Mesendoderm (in vitro differentiated cells): ENCODE measurements at places on chromosomes 11 and 22.

GRCh38 chr22:46754110-46754799, 8.2 kb upstream of the TBC1D22A start:
- no peak overlapping the region for H3K4me3 ChIP-seq
- no peak overlapping the region for H3K27ac ChIP-seq
- H3K4me1 ChIP-seq, result no peaks in the 10 kb centered on the region
- H3K36me3 ChIP-seq, result no peaks in the 10 kb centered on the region
- no peaks in the 10 kb centered on the region for H3K27me3 ChIP-seq

DNA sequence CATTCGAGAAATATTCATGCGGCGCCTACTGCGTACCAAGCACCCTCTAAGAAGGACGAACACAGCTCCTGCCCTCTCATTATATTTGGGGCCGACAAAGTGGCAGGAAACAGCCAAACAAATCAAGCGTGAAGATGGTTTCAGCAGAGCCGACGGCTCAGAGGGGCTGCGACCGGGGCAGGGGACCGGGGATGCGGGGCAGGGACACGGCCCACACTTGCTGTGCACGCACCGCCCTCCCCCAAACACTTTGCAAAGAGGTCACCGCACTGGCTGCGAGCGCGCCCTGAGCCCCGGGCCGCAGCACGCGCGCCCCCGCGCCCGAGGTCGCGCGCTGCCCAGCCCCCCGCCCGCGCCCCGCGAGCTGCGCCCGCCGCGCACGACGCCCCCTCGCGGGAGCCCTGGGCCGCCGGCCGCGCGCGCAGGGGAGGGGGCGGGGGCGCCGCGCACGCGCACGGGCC, 255 bp upstream of the SYNGR1 start:
- H3K4me1 ChIP-seq, result peaks cover 12% of the 10 kb centered on the region
- H3K4me3 ChIP-seq, result peak overlapping the region; percentile 6
- no peaks in the 10 kb centered on the region for H3K36me3 ChIP-seq
- H3K27ac ChIP-seq, result no peak overlapping the region

GRCh38 chr11:57777969-57778317, 16.3 kb downstream of the CTNND1 start:
- no peaks in the 10 kb centered on the region for H3K36me3 ChIP-seq
- DNase-seq, result peak; percentile 66
- H3K4me3 ChIP-seq, result no peak overlapping the region
- no peaks in the 10 kb centered on the region for H3K27me3 ChIP-seq
- peak overlapping the region; percentile 92 for H3K27ac ChIP-seq
- H3K4me1 ChIP-seq, result peaks cover 40% of the 10 kb centered on the region

DNA sequence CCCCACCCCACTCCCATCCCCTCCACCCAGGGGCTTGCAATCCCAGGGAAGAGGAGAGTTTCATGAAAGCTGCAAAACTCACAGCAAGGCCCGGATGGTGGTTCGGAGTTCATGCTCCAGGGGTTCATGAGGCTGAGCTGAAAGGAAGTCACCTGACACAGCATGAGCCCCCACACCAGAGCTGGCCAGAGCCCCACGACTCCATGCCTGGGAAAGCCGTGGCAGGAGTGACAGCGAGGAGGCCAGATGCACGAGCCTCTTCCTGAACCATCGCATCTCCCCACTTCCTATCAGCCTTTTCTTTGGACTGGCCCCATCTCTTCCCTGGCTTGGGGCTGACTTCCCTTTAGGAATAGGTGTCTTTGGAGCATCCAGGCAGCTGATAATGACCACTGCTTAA, 105.8 kb downstream of the ABTB2 start:
- no peaks in the 10 kb centered on the region for H3K36me3 ChIP-seq
- no peak overlapping the region for H3K27ac ChIP-seq
- no peaks in the 10 kb centered on the region for H3K4me1 ChIP-seq
- DNase-seq, result no peak
- H3K4me3 ChIP-seq, result no peak overlapping the region

DNA sequence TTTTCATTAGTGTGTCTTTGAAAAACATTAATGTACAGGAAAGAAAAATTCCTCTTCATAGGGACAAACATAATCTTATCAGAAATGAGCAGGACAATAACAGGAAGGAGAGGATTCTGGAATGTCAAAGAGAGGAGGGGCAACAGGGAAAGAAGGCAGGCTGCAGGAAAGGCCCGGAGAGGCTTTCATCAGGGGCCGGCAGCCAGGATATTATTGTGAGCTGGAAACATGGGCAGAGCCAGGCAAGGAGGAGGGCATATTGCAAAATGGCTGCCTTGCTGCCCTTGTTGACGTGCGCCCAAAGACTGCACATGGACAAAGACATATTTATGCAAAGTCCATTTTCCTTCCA, 433.7 kb downstream of the ETS1 start:
- no peak overlapping the region for H3K4me3 ChIP-seq
- no peaks in the 10 kb centered on the region for H3K36me3 ChIP-seq
- H3K27me3 ChIP-seq, result no peaks in the 10 kb centered on the region
- no peaks in the 10 kb centered on the region for H3K4me1 ChIP-seq
- DNase-seq, result no peak

DNA sequence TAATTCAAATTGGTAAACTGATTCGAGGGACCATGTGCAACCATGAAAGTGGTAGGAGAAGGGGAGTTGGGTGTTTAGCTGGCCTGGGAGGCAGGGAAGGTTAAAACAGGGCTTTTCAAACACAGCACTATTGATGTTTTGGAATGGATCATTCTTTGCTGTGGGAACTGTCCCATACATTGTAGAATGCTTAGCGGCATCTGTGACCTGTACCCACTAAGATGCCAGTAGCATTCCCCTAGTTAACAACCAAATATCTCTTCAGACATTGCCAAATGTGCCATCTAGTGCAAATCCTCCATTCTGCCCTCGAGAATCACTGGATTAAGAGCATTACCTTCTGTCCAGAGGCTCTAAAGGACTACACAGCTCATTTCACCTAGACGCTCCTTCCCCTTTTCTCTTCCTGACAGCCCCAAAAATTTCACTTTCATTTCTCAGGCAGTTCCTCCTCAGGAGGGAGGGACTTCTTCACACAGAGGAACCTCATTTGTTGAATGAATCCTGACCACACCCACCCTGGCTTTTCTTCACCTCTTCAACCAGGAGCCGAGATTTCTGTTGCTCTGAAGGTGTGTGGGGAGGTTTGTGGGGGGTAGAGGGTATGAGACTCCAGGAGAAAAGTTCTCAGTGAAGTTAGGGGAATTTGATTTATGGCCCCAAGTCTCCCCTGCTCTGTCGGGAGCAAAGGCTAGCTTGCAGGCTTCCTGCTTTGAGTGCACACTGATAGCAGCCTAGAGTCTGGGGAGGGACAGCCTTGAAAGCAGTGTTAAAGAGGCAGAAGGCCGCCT, at the start of gene TRIM34:
TSS of gene TRIM34 (plus strand) at position 513 of the 791 bp plus-strand sequence. CDS start 7,331 bp downstream, outside the sequence.
- peak; percentile 51 for DNase-seq
- no peak within 1 kb of the TSS for H3K4me3 ChIP-seq
- H3K27me3 ChIP-seq, result no peaks in the 10 kb centered on the region
- H3K4me1 ChIP-seq, result no peaks in the 10 kb centered on the region
- no peak within 1 kb of the TSS for H3K27ac ChIP-seq
- H3K36me3 ChIP-seq, result no peaks in the 10 kb centered on the region

GRCh38 chr11:72396041-72396440, 38.3 kb downstream of the CLPB start:
- H3K4me3 ChIP-seq, result no peak overlapping the region
- no peak overlapping the region for H3K27ac ChIP-seq
- no peaks in the 10 kb centered on the region for H3K27me3 ChIP-seq

GRCh38 chr11:116272181-116272789, 500.5 kb downstream of the BUD13 start:
- no peaks in the 10 kb centered on the region for H3K36me3 ChIP-seq
- H3K27me3 ChIP-seq, result no peaks in the 10 kb centered on the region
- DNase-seq, result peak; percentile 36
- no peak overlapping the region for H3K4me3 ChIP-seq

DNA sequence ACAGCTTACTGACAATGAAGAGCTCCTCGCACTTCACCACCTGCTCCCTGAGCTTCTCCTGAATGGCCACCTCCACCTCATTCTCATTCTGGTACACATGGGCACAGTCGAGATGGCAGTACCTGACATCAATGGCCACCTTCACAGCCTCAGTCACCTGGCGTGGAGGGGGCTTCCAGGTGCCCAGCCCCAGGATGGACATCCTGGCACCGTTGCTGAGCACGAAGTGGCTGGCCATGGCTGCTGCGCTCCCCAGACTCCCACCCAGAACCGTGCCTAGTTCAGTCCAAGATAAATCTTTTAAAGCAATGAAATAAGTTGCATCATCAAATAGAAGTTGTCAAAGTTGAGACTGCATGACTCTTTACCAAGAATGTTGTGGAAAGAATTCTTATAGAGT, 128.1 kb upstream of the SOX6 start:
- no peaks in the 10 kb centered on the region for H3K4me1 ChIP-seq
- no peak overlapping the region for H3K27ac ChIP-seq
- H3K4me3 ChIP-seq, result no peak overlapping the region
- no peaks in the 10 kb centered on the region for H3K27me3 ChIP-seq
- H3K36me3 ChIP-seq, result no peaks in the 10 kb centered on the region

DNA sequence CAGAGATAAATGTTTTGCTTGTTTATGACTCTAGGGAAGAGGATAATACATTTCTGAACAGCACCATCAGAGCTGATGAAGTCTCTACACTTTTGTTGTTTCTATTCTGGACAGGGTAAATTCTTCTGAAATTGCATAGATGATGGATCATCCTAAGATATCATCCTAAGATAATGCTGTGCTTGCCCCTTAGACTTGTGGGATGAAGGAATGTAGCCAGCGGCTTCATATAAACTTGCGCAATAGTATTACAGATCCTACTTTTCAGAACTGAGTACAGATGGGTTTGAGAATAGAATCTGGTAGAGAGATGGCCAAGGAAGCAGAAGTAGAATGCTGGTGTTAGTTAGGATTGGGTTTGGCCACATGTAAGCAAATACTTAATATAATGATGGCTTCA, 61.0 kb downstream of the NCAM1 start:
- no peaks in the 10 kb centered on the region for H3K27me3 ChIP-seq
- H3K4me3 ChIP-seq, result no peak overlapping the region
- no peak for DNase-seq
- H3K4me1 ChIP-seq, result no peaks in the 10 kb centered on the region
- H3K27ac ChIP-seq, result no peak overlapping the region

DNA sequence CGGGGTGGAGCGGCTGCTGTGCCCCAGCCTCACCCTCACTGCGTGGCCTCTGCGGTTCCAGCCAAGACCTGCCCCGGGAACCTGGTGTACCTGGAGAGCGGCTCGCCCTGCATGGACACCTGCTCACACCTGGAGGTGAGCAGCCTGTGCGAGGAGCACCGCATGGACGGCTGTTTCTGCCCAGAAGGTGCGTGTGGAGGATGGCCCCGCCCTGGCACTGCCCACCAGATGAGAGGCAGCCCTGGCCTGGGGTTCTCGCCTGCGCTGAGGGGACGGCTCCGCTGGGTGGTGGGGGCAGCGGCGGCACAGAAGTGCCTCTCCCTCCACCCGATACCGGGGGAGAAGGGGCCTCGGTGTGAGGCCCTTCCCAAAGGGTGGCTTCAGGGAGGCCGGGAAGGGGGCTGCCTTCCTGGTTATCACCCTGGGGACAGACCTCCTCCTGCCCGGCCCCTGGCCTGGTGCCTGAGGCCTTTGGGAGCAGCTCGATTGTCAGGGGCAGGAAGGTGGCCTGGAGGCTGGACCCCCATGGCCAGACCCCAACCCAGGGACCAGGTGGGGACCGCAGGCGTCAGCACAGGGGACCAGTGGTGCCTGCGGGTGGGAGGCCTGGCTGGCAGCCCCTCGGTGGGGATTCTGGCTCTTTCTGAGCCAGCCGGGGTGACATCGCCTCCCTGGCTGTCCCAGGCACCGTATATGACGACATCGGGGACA, 7.1 kb downstream of the MUC2 start:
- no peak for DNase-seq
- H3K27me3 ChIP-seq, result no peaks in the 10 kb centered on the region
- H3K27ac ChIP-seq, result no peak overlapping the region
- no peak overlapping the region for H3K4me3 ChIP-seq

DNA sequence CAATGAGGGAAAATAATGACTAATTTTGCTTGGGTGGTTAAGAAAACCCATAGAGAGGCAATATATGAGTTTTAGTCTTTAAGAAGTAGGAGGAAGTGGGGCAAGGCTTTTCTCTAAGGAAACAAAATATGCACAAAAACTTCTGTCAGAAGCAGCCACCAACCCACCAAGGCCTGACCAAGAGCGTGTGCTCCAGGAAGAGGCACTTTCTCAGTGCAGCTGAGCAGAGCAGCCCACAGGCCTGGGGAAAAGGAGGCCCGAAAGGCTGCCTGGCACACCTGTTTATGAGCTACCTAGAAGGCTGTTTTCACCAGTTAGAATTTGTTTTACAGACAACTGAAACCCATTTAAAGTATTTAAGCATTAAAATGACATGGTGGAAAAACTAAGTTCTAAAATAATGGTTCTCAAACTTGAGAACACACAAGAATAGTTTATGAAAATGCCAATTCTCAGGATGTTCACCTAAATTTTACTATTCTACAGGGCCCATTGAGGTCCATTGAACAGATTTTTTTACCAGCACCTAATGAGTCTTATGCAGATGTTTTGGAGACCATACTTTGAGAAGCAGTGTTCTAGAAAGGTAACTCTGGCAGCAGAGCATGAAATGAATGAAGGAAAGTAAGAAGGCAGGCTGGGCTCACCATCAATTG, 160.5 kb upstream of the DDI1 start:
- no peaks in the 10 kb centered on the region for H3K4me1 ChIP-seq
- no peak overlapping the region for H3K27ac ChIP-seq
- H3K36me3 ChIP-seq, result no peaks in the 10 kb centered on the region
- no peak overlapping the region for H3K4me3 ChIP-seq
- DNase-seq, result no peak

DNA sequence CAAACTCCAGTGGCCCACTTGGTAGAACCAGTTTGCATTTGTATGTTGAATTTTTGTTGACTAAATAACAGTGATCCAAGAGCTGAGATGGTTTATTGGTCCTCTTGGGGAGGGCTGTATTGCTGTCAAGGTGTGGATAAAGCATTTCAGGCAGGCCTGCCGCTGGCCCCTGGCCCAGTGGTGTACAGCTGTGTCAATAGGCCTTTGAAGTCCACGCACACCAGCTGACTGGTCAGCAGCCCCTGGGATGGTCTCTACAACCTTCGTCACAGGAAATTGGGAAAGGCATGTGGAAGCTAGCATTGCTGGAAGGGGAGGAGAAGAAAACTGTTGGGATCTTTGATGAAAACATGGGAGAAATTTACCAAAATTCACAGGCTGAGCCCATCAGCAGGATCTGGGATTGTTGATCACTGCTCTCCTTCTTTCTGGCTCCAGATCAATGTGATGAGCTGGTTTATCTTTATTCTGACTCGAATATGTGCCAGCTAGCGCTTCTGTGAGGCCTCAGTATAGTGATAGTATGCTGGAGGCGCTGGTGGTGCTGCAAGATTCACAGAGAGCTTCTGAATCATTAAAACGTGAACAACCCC, 12.5 kb upstream of the E2F8 start:
- H3K4me1 ChIP-seq, result no peaks in the 10 kb centered on the region
- no peaks in the 10 kb centered on the region for H3K27me3 ChIP-seq
- DNase-seq, result no peak

GRCh38 chr11:34512840-34513681, 533 bp downstream of the ELF5 start:
- H3K27me3 ChIP-seq, result no peaks in the 10 kb centered on the region
- DNase-seq, result peak; percentile 83
- H3K36me3 ChIP-seq, result no peaks in the 10 kb centered on the region

GRCh38 chr22:46209262-46209661, 40.8 kb downstream of the CDPF1 start:
- H3K36me3 ChIP-seq, result no peaks in the 10 kb centered on the region
- no peak overlapping the region for H3K27ac ChIP-seq
- no peak for DNase-seq
- H3K4me1 ChIP-seq, result no peaks in the 10 kb centered on the region
- no peaks in the 10 kb centered on the region for H3K27me3 ChIP-seq

GRCh38 chr22:29722587-29722986, 2.8 kb downstream of the CABP7 start:
- H3K4me1 ChIP-seq, result no peaks in the 10 kb centered on the region
- no peak overlapping the region for H3K4me3 ChIP-seq
- no peak overlapping the region for H3K27ac ChIP-seq
- H3K36me3 ChIP-seq, result no peaks in the 10 kb centered on the region
